Frontal cortex (tissue), 4 donors: ENCODE measurements at places on chromosomes 3 and 15. TPM values are rescaled to one million over a fixed set of nuclear protein-coding genes. Genes with fewer than 3 reads are reported as not detected.

Gene GP5
- total RNA-seq: not detected

Gene GPR160
- 2.9 TPM for total RNA-seq

Gene MRAS
- 66.0 TPM for total RNA-seq

Gene FGF12
- total RNA-seq: 136 TPM

Gene ZBTB47
- 19.6 TPM for total RNA-seq

Gene GOLGA8N
- total RNA-seq: 2.4 TPM

Gene CHST13
- under 0.01 TPM for total RNA-seq

Gene P3H2
- total RNA-seq: 2.4 TPM

Gene GCHFR
- 4.5 TPM for total RNA-seq

Gene PLSCR4
- total RNA-seq: 5.7 TPM

Gene CCDC9B
- total RNA-seq: 0.41 TPM

GRCh38 chr3:160171813-160172212 is 53.4 kb upstream of the C3orf80 start:
- no peak for DNase-seq

DNA sequence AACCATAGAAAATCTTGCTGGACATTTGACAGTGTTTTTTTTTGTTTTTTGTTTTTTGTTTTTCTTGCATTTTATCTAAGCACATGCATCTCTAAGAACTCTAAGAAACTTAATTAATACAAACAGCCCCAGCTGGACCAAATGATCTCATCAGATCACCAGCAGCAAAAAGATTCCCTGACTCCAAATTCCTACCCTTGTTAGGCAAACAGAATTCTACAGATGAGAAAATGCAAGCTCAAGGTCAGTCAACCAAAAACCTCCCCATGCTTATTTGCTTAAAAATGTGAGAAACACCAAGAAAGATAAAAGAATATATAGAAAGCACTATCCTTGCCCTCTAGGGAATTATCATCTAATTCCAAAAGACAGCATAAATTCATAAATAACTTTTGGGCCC is 65.4 kb downstream of the FOXP1 start:
- no peak for DNase-seq

GRCh38 chr3:46168583-46169345 is 39.3 kb downstream of the CCR1 start:
- DNase-seq: no peak

DNA sequence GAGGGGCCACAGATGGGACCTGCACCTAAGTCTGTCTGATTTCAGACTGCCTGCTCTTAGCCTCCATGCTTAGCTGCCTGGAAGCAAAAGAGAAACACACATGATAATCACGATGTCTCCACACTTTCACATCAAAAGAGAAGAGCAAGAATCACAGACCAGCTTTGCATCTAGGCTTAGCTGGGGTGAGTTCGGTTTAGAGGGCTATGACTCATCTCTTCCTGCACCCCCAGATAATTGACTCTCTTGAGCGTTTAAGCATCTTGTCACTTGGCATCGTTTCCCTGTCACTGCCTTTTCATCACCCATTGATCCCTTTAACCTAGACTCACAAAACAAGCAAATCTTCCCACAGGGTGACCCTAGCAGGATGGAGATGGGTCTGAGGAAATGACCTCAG is 124.0 kb downstream of the NTRK3 start:
- no peak for DNase-seq

GRCh38 chr3:72665701-72666446 is 182.4 kb downstream of the SHQ1 start:
- no peak for DNase-seq

DNA sequence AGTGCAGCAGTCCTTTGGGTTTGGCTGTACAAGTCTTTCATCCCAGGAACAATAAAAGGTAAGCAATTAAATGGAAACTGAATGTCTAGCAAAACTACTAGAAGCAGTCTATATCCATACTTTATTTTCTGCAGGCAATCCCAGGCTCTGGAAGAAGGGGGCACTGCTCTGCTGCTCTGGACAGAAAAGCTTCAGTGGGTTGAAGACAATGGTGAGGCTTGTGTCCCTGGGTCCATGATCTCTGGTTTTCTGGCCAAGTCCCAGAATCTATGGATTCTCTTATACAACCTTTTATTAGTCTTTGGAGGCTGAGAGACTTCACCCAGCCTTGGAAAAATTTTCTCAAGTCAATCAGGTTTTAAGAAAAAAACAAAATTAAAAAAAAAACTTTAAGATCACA is 35.6 kb downstream of the SCAP start:
- no peak for DNase-seq

- no peak for DNase-seq
Observed at GRCh38 chr3:14418296-14419250, 16.2 kb downstream of the SLC6A6 start.

DNA sequence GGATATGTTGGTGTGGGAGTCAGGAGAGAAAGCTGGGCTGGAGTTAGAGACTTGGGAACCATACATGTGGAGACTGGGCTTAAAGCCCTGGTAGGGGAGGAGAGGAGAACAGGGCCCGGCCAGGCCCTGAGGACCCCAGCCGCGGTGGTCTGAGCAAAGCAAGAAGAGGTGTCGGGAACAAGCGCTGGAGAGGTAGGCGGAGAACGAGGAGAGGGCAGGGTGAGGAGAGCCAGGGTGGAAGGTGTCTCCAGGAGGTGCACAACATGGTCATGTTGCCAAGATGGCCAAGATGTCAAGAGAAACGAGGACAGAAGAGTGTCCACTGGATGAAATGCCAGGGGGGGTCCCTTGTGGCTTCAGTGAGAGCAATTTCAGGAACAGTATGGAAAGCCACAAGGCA is 5.5 kb downstream of the CHAC1 start:
- no peak for DNase-seq

- no peak for DNase-seq
Observed at GRCh38 chr3:119562307-119562961, 3.0 kb upstream of the CD80 start.

DNA sequence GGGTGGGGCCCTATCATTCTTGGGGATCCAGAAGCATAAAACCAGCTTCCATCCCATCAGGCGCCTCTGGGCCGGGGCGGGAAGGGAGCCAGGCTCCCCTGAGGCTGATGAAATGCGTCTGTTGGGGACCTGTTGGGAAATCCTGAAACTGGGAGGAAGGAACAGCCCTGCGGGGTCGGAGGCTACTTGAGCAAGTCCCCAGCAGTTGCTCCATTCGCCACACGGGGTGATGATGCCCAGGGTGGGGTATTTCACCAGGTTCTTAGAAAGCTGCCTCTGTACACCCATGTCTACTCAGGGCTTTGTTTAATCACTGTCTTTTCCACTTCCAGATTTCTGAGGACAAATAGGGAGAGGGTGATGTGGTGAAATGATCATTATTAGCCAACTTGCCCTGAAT is 25.4 kb upstream of the TSEN2 start:
- no peak for DNase-seq

GRCh38 chr3:39971559-39972031 is 162.2 kb downstream of the MYRIP start:
- no peak for DNase-seq

GRCh38 chr3:6108957-6109356 is 752.0 kb upstream of the GRM7 start:
- DNase-seq: no peak

GRCh38 chr3:184636741-184637316 is 75.0 kb downstream of the MAGEF1 start:
- no peak for DNase-seq

DNA sequence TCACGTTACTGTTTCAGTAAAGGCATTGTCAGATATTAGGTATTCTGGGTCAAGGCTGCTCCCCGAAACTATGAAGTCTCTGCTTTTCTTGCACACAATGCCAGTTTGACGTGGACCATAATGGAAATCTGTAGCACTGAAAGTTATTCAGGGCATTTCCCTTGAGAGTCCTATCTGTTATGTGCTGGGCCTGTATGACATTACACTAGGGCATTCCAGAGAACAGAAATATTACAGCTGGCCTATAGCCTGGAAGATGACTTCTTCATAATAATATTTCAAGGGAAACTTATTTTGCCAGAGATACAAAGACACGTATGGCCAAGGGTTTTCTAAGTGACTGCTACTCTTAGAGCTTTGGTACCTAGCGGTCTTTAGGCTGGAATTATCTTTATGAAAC is 613.6 kb upstream of the CBLB start:
- DNase-seq: no peak

- no peak for DNase-seq
Observed at GRCh38 chr15:26628071-26628470, 144.8 kb downstream of the GABRB3 start.

GRCh38 chr15:100651253-100651652 is 48.9 kb downstream of the ASB7 start:
- DNase-seq: no peak

GRCh38 chr3:65584913-65585312 is 453.8 kb downstream of the MAGI1 start:
- no peak for DNase-seq

GRCh38 chr3:152105446-152105845 is 163.3 kb upstream of the MBNL1 start:
- DNase-seq: no peak

GRCh38 chr15:89860431-89860830 is 33.4 kb downstream of the AP3S2 start:
- DNase-seq: no peak
